Activated CD4-positive, alpha-beta T cell treated with anti-CD3 and anti-CD28 coated beads, Interleukin-2, amount 50 U/mL, for 16 hours (primary cell): ENCODE measurements at places on chromosomes 6 and 20.

DNA sequence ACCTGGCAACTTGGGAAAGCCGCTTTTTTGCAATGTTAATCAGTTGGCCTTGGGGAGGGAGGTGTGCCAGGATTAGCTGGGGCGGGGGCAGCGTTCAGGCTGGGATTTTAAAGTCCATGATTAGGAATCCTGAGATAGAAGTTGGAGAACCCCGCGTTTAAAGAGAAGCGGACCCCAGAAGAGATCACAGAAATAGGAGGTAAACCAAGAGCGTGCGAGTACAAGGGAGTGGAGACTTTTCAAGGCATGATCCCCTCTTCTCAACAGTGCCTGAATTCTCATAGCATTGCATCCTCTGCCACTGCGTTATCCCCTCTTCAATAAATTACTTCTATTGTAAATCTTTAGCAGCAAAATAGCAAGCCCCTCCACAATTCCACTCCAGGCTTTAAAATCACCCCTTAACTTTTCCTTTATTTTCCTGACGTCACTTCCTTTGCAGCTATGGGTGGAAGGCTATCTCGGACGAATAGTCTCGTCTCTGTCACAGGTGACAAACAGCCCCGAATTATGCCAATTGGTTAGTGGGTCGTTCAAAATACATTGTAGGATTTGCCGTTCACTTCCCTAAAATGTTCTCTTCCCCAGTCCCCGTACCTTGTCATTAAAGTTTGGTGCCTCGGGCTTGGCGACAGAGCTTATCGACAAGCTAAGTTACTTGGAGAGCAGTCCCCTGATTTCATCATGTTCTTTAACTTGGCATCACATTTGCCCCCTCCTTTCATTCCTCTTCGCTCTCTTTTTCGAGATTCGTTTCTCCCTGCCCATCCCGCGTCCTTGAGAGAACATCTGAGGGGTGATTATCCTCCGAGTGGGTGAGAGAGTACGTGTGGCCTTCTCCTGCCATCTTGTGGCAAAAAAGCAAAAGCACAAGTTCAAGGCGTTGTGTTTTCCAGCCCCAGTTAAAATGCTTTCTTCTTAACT lies 17.1 kb downstream of the OR2B2 start:
- peak; percentile 81 for DNase-seq

DNA sequence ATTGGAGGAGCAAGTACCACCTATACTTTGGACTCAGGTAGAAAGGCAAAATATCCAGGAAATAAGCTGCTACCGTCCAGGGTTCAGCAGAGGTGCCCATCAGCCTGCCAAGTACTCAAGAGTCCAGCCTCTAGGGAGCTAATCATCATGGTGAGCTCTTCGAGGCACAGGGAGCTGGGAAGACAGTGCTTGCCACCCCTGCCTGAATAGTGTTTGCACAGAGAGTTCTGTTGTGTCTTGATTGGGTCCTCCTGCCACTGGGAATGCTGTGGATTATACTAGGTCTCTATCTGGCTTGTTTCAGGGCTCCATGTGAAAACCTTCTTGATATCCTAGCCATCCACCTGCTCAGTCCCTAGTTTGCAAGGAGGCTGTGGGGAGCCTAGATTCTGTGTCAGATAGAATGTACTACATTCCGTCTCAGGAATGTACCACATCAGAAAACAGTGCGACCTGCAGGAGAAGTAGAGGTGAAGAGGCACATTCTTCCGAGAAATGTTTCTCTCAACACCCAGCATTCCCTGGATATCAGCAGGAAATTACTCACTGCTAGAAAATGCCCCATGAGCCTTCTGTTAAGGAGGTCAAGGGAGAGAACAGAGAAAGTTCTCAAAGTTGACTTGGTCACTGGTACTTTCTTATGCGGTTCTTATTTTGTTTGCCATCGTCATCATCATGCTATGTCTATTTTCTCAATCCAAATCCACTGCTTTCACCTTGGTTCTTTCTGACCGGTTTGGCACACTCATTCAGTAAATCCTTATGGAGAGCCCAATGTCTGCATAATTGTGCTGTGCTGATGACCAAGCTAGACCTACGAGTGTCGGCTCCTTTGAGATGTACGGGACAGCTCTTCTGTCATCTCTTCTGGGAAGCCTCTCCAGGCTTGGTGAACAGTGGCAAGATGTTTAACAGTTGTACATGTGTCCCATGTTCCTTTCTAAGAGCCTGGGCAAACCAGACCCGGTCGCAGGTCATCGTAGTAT lies 30.7 kb downstream of the PTPN1 start:
- no peak for DNase-seq

DNA sequence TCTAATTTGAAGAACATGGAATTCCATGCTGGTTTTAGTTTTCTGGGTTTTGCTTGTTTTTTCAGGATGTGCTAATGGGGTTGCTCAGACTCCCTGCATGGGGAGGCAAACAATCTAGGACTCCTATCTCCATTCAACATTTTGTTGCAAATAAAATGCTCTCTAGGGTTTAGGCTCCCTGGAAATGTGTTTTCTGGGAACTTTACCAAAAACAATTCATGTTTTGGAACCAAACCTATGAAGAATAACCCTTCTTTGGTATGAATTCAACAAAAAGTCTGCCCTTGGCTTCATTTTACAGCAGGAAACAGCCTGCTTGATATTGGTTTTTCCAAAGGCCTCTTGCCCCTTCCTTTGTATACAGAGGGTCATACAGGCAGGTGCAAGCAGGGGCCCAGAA lies 217.7 kb downstream of the FOXA2 start:
- no peak for DNase-seq

DNA sequence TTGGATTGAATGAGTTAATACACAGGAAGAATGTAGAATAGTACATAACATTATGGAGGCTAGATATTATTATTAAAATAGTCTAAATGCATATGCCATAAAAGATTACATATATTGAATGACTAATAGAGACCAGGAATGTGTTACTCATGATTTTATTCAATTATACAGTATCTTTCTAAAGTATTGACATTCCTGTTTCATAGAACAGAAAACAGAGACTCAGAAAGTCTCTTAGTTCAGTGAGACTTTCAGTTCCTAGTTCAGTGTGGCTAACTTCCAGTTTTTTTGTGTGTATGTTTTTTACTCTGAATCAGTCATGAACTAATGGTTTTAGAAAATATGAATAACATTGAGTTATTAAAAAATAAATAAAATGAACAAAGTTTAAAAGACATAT lies 34.6 kb upstream of the TMEM244 start:
- no peak for DNase-seq

GRCh38 chr6:113277111-113277510 lies 580.0 kb upstream of the MARCKS start:
- no peak for DNase-seq

DNA sequence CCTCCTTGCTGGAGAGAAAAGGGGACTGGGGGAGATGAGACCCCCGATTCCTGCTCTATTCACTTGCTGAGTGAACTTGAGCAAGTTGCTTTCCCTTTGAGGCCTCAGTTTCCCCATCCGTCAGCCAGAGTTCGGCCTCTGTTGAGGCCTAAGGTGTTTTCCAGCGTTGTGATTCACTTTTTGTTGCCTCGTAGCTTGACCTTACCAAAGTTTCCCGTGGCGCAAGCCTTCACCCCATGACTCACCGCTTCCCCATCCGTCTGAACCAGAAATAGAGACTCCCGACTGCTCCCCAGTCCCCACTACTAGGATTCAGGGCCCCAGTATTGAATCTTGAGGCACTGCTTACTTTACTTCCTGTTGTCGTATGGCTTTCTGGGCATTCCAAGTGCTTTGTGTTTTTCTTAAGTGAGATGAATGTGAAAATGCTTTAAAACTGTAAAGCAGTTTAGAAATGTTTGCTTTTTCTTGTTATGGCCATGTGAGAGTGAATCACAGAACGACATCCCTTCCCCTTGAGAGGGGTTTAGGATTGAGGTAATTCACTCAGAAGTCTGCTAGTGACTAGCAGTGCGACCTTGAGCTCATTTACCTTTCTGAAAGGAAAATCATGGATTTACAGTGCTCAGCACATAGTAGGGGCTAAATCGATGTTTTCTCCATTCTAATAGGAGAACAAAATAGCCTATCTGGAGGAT lies 1.2 kb downstream of the CHMP4B start:
- peak; percentile 49 for DNase-seq

- DNase-seq: peak; percentile 69
Measured at GRCh38 chr6:166333172-166333995, 9.0 kb downstream of the SFT2D1 start.

DNA sequence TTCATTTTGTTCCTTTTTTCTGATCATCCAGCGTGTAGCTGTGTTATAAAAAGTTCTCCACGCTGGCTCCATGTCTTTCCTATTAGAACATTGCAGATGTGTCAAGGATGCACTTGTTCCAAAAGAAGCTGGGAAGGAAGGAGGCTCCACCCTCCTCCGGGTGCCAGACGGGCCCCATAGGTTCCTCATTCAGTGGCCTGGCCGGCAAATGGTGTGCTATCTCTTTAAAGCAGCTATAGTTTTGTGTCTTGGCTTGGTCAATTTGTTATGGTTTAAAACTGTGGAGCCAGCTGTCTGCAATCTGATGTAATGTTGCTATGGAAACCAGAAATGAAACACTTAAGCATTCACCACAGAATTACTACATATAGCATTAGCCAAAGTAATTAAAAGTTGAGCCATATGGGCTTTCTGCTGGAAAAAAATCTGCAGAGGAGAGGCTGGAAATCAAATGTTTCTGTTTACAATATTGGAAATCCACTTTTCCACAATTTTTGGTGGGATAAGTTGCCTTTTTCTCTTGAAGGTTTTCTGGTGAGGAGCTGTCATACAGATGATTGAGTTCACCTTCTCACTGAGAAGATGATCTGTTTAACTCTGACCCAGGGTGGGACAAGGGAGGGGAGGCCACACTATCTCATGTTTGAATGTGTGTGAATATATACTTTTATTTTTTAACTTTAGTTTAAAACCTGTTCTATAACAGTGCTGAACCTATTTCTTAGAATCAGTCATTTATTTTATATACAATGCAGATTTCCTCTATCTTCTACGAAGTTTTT lies 167.4 kb downstream of the SASH1 start:
- no peak for DNase-seq

GRCh38 chr6:110534731-110535492 lies 58.5 kb upstream of the SLC22A16 start:
- DNase-seq: no peak

DNA sequence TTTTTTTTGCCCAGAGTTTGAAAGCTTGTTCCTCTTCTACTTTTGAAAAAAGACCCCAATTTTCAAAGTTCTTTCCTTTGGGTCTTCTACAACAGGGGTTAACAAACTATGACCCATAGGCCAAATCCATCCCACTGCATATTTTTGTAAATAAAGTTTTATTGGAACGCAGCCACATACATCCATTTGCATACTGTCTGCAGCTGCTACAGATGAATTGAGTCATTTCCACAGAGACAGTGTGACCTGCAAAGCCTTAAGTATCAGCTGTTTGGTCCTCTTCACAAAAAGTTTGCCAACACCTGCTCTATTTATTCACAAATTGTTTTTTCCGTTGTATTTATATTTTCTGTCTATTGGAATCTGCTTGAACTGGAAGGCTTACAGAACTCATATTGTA lies 189.2 kb downstream of the TBC1D7 start:
- DNase-seq: no peak

DNA sequence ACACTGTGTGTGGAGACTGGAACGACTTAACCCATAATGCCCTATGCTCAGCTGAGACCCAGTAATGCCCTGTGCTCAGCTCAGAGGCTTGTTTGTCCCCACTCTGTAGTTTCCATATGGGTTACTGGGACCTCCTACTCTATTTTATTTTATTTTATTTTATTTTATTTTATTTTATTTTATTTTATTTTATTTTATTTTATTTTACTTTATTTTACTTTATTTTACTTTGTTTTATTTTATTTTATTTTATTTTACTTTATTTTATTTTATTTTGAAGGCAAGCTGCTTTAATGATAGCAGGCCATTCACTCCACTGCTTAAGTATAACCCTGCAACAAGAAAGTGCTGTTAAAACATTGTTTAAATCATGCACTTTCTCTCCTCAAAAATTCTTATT lies 603.4 kb upstream of the JAG1 start:
- DNase-seq: no peak

- no peak for DNase-seq
Measured at GRCh38 chr6:113654396-113654795, 202.7 kb upstream of the MARCKS start.

- DNase-seq: no peak
Measured at GRCh38 chr6:168546151-168546550, 105.2 kb downstream of the SMOC2 start.

GRCh38 chr20:62129731-62130531 lies 7.7 kb downstream of the LSM14B start:
- no peak for DNase-seq

GRCh38 chr20:5033566-5033965 lies 32.3 kb upstream of the SLC23A2 start:
- no peak for DNase-seq

DNA sequence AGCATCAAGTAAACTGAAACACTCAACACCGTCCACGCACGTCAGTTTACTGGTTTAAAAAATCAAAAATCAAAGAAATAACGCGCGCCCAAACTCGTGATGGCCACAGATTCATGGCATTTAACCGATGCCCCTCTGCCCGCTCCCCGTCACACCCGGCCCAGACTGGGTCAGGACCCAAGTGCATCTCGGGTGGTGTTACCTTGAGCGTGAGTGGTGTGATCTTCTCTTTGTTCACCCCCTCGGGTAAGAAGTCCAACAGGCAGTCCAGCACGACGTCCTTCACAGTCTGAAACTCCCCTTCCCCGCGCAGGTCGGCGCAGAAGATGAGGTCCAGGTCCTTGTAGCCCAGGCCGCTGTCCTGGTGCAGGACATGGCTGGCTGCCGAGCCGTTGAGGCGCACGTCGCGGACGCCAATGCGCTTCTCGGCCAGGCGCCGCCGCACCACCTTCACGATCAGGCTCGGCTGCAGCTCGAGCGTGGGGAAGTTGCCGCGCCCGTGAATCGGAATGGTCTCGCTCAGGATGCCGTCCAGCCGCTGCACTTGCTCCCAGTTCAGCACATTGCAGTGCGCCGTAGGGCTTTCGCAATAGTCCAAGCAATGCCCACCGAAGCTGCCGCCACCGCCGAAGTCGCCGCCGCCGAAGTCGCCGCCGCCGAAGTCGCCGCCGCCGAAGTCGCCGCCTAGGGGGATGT lies 945 bp downstream of the TENT5A start:
- DNase-seq: no peak

- DNase-seq: no peak
Measured at GRCh38 chr6:118748311-118749062, 97.1 kb upstream of the CEP85L start.

DNA sequence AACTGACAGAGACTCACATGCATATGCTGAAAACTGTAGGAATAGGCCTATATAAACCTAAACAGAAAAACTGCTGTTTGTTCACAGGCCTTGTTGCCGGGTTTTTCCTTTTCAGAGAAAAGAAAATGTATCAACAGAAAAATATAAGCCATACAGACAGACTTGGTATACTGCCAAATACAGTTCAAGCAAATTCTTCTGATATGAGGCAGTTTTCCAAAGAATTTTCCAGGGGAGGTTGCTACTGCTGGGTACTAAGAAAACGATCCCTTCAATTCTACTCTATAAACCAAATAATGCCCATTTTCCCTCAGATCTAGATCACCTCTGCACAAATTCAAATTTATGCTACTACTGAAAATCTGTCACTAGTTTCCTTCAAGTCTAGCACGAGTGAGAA lies 59.4 kb downstream of the ME1 start:
- no peak for DNase-seq

- DNase-seq: peak; percentile 1
Measured at GRCh38 chr6:155378724-155379123, 64.4 kb upstream of the TFB1M start.
